Fibroblast of skin of scalp (primary cell): ENCODE measurements at places on chromosomes 7 and 10.

DNA sequence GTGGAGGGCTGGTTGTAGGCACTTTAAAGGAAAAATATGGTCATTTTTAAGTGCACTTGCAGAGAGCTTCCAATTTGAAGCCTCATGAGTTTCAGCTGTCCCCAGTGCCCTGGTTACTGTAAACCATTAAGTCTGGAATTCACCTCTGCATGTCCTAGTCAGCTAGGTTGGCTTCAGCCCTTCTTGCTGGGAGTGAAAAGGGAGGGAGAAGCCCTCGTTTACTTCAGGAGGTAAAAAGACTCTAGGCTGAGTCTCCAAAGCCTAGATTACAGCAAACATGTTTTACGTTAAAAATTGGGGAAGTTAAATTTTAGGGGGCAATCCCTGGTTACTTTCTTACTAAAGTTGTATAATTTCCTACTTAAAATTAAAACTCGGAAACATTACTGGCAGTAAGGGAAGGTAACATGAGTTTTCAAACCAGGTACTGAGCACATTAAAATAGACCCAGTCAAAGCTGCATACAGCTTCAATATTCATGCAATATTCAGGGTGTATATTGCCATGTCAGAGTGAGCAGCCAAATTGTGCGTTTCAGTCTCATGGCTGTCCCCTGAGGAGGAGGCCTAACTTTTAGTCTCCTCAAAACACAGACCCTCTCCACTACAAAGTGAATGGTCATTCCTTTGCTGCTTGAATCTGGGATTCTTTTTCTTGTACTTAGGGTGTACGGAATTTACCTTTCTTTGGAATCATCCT lies 156.7 kb downstream of the PRKG1 start:
- DNase-seq, result no peak

DNA sequence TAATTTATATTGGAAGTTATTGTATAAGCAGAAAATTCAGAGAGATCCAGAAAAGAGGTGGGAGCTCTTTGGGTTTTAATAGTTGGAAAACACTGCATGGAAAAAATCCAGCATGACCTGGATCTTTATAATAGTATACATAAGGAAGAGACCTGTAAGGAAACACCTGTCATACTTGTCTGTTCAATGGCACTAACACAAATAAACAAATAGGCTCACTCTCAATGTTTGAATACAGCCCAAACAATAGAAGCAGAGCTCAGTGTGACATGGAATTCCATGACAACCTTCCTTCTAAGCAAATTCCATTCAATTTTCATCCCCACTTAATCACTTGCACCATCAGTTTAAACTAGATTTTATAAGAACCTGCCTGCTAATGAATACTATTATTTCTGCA lies 31.7 kb downstream of the CISD1 start:
- DNase-seq, result no peak

DNA sequence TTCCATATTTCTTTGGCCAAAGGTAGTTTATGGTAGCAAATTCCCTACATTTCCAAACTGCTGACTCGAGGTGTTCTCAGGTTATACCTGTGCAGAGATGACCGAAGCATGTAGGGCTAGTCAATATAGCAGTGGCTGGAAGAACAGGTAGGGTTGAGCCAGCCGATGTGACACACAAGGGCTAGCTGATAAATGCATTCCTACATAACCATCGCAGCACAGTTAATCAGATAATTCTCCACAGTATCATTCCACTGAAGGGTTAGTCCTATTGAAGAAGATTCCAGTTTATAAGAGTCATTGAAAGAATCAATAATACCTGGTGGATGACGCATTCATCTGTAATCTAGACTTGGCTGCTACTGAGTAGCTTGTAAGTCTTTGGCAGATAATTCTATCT lies 220.0 kb downstream of the KIF20B start:
- DNase-seq, result no peak

DNA sequence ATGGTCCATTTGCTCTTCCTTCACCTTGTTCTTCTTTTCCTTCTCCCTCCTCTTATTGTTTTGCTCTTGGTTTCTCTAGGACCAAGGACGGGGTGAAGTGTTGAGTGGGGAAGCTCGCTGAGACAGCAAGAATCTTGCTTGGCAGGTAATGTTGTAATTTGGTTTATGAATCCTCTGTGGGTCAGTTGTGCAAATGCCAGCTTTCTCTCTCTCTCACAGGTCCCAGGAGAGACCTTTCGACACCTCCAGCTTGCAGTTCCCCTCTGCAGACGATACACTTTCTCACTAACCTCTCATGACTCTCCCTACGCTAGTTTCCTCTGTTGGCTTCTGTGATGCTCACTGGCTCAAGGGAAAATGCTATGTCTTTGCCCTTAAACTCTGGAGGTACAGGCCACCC lies 77.0 kb downstream of the FRMD4A start:
- DNase-seq, result no peak

DNA sequence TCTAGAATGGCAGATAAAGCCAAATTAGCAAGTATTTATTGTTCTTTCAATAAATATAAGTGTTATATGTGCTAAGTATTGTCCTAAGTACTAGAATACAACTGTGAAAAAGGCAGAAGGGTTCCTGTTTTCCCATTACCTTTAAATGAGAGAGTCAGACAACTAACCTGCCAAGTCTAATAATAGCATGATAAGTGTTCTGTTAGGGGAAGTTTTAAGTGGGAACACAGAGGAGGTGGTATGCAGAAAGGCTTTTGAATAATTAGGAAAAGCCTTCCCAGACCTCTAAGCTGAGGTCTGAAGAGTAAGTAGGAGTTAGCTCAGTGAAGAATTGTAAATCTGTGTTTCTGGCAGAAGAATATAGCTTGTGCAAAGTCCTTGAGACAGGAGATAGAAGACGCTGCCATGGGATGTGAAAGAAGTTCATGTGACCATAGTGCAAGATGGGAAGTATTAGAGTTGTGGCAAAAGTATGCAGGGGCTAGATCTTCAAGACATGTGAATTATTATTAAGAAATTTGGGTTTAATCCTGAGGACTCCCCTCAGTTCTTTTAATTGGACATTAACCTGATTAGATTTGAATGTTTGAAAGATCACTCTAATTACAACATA lies 12.5 kb downstream of the SHOC2 start:
- no peak for DNase-seq
